ENCODE measurements at places on chromosomes 11 and 22.

DNA sequence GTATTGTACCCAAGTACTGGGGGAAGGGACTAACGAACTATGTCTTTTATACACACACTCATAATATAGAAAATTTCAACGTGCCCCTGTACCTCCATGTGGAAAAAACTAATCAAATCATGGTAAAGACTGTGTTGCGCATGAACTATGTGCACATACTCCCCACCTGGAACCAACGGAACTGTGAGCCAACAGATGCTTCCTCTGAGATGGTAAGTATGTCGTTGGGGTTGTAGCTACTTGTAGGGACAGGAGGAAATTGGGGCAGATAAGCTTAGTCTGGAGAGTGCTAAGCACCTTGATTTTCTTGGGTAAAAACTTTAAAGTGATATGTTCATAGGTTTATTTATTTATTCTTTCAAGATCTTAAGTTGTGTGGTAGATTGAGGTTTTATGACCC lies 40.1 kb downstream of the GLYAT start:
- no peak for DNase-seq

DNA sequence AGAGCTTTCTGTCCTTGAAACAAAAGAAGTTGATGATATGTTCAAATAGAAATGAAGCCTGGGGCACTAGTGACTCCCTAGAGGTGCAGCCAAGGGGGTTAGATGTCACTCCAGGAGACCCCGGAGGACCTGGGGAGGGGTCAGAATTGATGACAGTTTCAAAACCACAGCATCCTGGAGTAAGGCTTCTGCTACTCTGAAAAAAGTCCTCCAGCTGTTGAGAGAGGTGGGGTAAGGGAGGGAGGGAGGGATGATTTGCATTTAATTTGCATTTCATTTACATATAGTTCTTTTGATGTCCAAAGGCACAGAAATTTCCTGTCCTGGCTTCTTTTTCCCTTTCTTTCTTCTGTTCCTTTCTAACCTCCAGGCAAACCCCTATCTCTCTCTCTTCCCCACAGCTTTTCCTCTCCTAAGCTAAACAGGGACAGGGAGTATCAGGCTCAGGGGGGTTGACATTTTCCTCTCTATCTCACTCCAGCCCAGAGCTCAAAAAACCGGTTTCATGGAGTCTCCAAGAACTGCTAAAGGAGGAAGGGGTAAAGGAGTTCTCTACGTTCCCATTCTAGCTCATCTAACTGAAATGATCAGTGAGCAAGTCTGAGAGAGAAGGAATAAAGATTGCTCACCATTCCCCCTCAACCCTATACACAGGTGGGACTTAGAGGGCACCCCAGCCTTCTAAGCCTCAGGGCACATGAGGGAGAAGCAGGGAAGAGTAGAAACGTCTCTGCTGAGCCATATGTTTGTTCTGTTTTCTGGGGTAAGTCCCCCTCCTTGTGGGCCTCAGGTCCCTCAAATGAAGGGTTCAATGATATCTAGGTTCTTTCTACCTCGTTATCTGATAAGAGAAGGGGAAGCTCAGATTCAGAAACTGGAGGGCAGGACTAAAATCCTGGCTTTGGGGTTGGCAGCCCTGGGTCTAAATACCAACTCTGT lies 3.5 kb upstream of the POU2F3 start:
- DNase-seq: no peak

DNA sequence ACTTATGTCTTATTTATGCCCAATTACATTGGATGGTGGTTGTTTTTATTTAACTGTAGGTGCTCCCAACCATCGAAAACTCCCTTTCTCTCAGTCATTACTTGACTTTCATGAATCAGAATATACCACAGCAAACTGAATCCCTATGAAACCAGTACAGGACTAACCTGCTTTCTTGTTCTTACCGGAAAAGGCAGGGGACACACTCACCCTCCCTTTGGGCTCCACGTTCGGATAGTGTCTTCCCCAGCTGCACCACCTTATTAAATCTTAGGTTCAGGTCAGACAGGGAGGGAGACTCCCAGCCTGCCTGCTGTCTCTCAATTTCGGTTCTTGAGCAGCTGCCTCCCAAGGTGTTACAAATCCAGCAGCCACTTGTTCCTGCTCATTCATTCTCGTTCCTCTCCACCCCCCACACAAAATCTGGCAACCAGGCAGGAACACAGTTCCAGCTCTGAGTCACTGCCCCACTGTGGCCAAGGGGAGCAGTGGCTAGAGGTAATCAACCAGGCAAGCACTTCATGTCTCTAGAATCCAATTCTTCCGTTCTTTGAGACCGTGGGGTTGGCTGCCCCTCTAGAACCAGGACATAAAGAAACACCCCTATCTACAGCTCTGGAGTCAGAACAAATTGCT lies 133.0 kb downstream of the PLEKHA7 start:
- DNase-seq: no peak

DNA sequence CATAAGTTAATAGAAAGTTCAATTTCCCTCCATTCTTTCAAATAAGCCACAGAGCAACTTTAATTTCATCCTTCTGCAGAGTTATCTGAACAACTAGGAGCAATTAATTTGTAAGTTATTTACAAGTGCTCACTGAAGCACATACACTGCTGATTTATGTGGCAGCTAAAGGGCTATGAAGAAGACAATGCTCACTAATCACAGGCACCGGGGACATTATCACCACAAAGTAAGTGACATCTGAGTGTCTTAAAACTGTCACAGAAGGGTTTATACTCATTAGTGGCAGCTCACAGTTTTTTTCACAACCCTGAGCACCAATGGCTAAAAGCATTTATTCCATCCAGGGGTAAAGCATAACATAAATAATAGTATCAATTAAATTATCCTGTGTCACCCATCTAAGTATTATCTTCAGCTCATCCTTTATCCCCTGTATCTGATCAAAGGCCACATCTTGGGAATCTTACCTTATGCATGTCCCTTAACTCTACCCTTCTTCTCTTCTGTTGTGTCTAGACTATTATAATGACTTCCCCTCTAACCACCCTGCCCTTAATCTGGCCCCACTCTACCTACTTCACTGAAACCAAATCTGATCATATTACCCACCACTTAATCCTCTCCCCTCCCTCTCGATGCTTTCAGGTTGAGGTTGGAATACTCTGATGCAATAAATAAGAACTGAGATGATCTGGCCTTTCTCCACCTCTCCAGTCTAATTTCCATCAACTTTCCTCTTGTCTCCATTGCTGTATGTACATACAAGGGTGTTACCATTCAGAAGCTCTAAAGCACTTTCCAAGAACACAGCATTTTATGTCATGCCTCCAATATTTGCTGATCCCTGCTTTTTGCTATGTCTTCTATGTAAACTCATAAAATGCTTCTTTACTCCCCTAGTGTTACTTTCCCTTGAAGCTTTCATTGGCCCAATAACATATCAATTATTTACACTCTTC lies 252.7 kb downstream of the CASP12 start:
- DNase-seq: no peak

GRCh38 chr11:89361734-89362133 lies 129.4 kb downstream of the NOX4 start:
- DNase-seq: no peak

GRCh38 chr11:101346591-101346990 lies 217.0 kb upstream of the PGR start:
- DNase-seq: no peak

GRCh38 chr22:32567544-32567943 lies 92.9 kb downstream of the FBXO7 start:
- no peak for DNase-seq

- DNase-seq: no peak
Observed at GRCh38 chr11:128058580-128059208, 528.7 kb downstream of the ETS1 start.

GRCh38 chr22:48350456-48350855 lies 1477.2 kb downstream of the BRD1 start:
- DNase-seq: no peak

Measured in SIG-M5 (cell line).